HCEC 1CT (cell line): ENCODE measurements at places on chromosomes 4 and X.

DNA sequence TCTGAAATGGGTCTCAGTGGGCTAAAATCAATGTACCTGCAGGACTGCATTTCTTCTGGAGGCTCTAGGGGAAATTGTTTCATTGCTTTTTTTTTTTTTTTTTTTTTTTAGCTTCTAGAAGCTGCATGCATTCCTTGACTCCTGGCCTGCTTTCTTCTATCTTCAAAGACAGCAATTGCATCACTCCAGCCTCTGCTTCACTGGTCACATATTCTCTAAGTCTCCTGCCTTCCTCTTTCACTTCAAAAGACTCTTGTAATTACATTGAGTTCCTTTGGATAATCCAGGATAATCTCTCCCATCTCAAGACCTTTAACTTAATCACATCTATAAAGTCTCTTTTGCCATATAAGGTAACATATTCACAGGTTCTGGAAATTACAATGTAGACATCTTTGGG is 11.3 kb upstream of the PCYT1B start:
- DNase-seq = no peak

GRCh38 chr4:80202741-80203553 is 5.6 kb downstream of the PRDM8 start:
- no peak for DNase-seq

DNA sequence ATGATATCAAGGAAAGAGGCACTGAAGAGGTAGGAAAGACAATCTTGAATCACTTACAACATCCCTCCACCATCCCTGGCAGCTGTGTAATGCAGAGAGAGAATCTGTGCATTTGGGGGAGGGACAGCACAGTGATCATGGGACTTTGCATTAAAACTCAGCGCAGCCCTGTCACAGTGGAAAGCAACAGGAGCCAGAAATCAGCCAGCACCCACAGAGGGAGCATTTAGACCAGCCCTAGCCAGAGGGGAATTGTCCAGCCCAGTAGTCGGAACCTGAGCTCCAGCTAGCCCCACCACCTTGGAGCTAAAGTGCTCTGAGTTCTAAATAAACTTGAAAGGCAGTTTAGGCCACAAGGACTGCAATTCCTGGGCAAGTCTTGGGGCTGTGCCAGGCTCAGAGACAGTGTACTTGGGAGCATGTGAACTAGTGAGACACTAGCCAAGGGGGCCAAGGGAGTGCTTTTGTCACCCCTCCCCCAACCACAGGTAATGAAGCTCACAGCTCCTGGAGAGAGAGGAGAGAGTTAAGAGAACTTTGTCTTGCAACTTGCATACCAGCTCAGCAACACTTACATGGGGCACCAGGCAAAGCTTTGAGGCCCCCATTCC is 83.9 kb upstream of the FAM241A start:
- no peak for DNase-seq

DNA sequence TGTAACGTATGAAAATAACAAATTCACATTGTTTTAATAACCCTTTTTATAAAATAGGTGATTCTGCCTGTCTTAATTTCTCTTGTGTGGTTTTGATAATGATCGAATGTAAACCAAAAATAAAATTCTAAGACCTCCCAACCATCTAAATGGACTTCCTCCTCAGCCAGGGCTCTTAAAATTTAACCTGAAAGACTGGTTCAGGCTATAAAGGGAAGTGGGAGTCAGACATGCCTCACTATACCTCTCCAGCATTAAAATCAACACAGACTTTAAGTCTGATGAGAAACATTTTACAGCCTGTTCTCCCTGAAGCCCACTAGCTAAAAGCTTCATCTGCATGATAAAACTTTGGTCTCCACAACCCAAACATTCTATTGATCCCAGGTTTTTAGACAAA is 97.6 kb upstream of the STIM2 start:
- DNase-seq = no peak

DNA sequence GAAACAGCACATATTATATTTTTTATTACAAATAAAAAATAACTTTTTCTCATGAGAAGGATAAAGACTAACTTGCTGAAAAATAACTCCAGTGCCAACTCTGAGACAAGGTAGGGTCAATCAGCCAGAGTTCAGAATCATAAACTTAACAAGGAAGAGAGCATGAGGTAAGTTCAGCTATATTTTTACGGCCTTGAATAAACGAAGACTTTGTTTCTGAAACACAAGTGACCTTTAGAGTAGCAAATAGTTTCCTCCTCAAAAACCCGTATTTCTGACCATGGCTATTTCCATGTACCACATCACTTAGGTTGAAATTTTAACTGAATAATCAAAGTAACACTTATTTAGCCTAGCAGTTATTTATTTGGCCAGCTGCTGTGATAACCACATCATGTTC is 45.5 kb downstream of the PRDM5 start:
- no peak for DNase-seq

GRCh38 chr4:88818631-88819470 is 121.2 kb upstream of the NAP1L5 start:
- peak; percentile 39 for DNase-seq

DNA sequence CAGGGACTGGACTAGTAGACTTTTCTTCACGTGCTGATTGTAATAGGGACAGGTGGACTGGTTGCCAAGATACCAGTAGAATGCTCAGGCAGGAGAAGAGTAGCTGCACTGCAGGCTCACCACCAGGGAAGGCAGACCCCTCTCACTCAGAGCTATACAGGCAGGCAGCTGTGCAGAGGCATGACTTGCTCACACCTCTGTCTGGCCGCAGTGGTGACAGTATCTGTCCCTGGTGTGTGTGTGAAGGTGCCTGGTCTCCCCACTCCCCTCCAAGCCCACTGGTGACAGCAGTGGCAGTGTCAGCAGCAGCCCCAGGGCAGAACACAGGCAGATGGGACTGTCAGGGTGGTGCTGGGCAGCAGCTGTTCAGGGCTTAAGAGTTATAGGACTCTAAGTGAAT is 140.7 kb downstream of the RPS6KA6 start:
- DNase-seq = no peak

DNA sequence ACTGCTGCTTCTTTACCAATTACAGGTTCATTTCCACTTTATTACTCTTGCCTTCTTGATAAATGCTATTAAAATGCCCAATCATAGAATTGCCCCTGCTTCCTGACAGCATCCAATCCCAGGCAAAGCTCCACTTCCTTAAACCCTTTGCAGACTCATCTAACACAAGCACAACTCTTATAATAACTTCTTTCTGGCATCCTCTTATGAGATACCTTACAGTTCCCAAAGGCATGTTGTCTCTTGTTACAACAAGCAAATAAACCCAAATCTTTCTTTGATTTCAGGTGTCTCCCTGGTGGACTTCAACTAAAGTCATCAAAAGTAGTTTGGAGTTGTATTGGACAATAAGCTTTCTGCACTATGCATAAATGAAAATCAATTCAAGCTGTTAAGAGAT is 22.5 kb upstream of the ADH7 start:
- no peak for DNase-seq

- DNase-seq = no peak
Observed at GRCh38 chr4:161132715-161133425, 1030.9 kb downstream of the FSTL5 start.

DNA sequence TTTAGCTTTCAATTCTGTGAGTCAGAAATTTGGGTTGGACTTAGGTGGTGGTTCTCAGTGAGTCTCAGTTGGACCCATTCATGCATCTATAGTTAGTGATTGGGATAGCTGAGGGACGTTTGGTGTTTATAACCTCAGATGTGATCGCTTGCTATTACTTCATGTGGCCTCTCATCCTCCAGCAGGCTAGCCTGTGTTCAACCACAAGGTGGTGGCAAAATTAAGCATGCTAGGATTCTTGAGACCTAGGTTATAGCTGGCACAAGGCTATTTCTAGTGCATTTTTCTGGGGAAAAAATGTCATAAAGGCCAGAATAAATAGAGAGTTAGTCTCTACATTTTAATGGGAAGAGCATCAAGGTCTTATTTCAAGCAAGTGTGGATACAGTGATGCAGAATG is 10.9 kb upstream of the GRPR start:
- no peak for DNase-seq

DNA sequence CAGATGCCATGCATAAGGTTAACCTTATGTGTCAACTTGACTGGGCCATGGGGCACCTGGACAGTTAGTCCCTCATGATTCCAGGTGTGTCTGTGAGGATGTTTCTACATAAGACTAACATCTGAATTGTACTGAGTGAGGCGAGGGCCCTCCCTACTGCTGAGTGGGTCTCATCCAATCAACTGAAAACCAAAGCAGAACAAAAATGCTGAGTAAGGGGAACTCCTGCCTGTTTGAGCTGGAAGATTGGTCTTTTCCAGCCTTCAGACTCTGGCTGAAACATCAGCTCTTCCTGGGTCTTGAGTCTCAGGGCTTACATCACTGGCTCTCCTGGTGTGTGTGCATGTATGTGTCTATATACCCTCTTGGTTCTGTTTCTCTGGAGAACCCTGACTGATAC is 13.8 kb downstream of the NELFA start:
- DNase-seq = no peak

- DNase-seq = no peak
Observed at GRCh38 chr4:83569987-83570386, 34.1 kb downstream of the GPAT3 start.

- DNase-seq = no peak
Observed at GRCh38 chrX:123184866-123185276, 793 bp downstream of the GRIA3 start.

DNA sequence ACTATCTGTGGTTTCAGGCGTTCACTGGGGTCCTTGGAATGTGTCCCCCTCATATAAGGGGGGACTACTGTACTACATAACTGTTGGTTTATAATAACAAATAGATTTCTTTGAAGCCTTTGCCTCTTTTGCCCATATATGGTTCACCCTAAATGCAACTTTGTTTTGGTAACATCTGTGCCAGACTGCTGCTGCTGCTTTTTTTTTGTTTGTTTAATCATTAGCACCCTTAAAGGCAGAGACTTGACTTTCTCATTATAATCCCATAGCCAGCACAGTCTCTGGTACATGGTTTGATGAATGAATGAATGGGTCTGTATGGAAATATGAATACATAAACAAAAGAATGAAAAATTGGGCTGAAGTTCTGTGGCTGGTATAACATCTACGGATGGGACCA is 80.2 kb upstream of the LHFPL1 start:
- DNase-seq = no peak

GRCh38 chr4:2059046-2059725 is at the start of gene NAT8L:
TSS of gene NAT8L (plus strand) at chr4:2059327. CDS start at chr4:2059512, 185 bp downstream.
- DNase-seq = no peak

GRCh38 chr4:111991797-111992196 is 153.5 kb upstream of the FAM241A start:
- DNase-seq = peak; percentile 81

GRCh38 chr4:35325908-35326453 is 918.3 kb downstream of the ARAP2 start:
- DNase-seq = no peak

DNA sequence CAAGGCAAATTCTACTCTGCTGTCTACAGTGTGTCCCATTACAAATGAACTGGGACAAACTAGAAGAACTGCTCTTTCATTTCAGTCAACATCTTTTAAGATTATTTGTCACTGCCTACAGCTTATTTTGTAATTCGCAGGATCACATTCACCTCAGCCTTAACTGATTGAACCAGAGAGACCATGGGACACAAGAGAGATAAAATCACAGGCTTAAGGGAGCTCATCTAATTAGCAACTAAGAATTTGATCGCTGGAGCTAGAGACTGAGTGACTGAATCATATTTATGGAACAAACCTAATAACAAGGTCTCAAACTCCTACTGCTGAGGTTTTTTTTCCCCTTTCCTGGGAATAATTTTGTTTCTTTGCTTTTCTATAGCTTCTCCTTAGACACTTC is 898.2 kb downstream of the PCDH18 start:
- no peak for DNase-seq

- peak; percentile 88 for DNase-seq
Observed at GRCh38 chr4:56728512-56728911, 47.4 kb upstream of the HOPX start.

DNA sequence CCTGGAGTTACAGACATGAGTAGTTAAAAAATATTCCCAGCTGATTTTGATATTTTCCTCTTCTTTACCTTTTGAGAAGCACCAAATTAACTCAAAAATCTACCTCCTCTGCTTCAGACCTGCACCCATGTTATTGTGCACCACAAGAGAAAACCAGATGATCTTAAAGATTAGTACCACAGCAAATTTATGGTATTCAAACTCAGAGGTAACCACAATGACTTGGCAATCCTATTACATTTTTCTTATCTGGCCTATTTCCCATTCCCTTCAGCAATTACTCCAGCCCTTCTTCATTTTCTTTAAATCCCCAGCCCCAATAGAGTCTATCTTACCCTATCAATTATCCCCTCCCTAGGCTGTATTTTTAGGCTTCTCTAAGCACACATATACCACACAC is 535.1 kb downstream of the FAT4 start:
- DNase-seq = peak; percentile 26

DNA sequence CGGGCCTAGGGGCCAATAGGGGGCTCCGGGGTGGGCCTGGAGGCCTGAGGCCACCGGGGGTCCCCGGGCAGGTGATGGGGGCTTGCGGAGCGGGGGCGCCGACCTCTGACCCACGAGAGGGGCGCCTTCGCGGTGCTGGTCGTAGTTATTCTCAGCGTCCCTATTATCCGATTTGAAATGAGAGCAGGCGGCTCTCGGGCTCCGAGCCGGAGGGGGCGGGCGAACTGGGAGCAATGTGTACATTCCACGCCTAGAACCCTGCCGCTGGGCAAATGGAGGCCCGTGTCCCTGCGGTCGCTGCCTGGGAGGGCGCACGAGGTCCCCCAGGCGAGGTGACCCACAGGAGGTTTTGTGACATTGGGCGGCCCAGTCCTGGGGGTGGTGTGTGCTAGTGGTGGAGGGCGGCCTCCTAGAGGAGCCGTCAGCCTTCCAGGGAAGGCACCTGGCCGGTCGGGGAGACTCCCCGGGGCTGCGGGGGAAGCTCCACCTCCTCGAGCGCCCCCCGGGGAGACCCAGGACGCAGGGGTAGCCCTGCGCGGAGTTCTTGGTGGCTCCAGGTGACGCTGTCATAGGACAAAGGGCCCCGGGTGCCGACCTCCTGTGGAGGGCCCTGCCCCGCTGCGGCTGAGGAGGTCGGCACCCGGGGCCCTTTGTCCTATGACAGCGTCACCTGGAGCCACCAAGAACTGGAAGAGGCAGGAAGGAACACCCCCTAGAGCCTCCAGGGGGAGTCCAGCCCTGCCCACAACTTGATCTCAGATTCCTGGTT is 102.6 kb upstream of the PRKX start:
- DNase-seq = peak; percentile 10

DNA sequence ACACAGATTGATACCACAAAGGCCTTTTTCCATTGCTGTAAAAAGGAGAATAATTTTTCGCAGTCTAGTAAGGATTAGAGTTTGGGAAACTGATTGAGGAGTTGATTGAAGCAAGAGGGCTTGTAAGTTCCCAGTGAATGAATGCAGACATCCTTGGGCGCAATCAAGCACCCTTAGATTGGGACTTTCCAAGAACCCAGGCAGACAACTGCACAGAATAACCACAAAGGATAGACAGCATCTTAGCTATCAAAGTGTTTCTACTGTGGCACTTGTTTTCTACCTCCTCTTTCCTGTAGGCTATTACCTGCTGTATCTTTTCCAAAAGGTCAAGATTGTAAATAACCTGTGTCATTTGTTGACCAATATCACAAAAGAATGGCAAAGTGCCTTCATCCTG is 2.6 kb downstream of the COX18 start:
- no peak for DNase-seq
